ENCODE measurements at places on chromosomes 4 and X.

GRCh38 chr4:188433741-188434315 lies 294.6 kb downstream of the TRIML1 start:
- DNase-seq = no peak

DNA sequence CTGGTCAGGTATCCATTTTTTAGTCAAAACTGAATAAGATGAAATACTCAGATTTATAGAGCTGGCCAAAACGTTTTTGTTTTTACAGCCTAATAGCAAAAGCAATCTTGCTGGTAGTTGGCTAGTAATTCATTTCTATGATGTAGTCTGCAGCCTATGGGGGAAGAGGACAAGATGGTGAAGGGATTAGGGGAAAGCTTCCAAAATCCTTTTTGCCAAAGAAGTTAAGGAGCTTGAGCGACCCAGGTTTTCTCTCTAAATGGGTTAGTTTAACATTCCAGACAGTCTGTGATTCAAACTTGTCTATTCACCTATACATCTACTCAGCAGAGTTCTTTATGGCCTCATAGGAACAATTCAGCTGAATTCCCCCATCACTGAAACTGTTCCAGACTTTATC lies 89.8 kb upstream of the SPRY1 start:
- DNase-seq = no peak

- DNase-seq = no peak
Measured at GRCh38 chr4:88027611-88028608, 20.5 kb downstream of the PKD2 start.

- no peak for DNase-seq
Measured at GRCh38 chr4:180189666-180190065, 2053.5 kb upstream of the TENM3 start.

GRCh38 chr4:46393606-46394005 lies 3.7 kb upstream of the GABRA2 start:
- DNase-seq = no peak

Measured in stimulated activated CD8-positive, alpha-beta memory T cell treated with anti-CD3 and anti-CD28 coated beads, Interleukin-4, amount 100 ng/mL, for 1 hour (primary cell).